ENCODE measurements at places on chromosomes 7 and 10. TPM values are rescaled to one million over a fixed set of nuclear protein-coding genes. Genes with fewer than 3 reads are reported as not detected.

GRCh38 chr7:91690541-91691070 lies 189.9 kb downstream of the MTERF1 start:
- DNase-seq, result no peak

GRCh38 chr10:14478604-14479003 lies 147.9 kb upstream of the FRMD4A start:
- DNase-seq, result peak; percentile 72

DNA sequence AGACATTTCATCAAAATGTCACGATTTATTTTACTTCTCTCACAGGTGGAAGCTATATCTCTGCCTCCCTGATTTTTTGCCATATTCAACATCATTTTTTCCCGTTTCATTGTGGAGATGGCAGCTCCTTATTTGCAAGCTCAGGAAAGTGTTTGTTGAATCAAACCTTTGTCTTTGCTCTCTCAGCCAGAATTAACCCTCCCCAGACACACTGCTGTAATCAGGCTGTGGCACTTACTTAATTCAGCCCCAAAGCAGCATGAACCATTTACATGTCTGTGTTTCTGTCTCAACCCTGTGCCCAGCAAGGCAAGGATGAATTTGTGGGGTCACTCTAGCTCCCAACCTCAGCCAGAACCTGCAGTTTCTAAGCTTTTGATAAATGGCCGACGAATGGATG lies 397.2 kb downstream of the TCERG1L start:
- DNase-seq, result no peak

The SSC4D gene
- total RNA-seq, result not detected

The CBX3 gene
- 85.8 TPM for total RNA-seq

DNA sequence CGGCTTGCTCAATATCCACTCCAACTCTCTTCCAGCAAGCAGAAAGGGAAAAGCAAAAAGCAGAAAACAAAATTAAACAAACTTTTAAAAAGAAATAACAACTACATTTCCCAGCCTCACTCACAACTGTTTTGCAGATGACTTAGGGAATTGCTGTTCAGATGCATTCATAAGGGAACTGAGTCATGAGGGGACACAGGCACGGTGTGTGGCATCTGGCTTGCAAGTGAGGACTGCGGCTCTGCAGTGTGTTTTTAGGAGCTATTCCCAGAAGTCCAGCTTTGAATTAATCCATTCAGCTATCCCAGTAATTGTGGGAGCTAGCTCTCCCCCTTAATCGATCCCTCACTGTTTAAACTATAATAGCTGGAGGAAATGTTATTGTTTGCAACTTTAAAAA lies 30.3 kb downstream of the PTN start:
- no peak for DNase-seq

DNA sequence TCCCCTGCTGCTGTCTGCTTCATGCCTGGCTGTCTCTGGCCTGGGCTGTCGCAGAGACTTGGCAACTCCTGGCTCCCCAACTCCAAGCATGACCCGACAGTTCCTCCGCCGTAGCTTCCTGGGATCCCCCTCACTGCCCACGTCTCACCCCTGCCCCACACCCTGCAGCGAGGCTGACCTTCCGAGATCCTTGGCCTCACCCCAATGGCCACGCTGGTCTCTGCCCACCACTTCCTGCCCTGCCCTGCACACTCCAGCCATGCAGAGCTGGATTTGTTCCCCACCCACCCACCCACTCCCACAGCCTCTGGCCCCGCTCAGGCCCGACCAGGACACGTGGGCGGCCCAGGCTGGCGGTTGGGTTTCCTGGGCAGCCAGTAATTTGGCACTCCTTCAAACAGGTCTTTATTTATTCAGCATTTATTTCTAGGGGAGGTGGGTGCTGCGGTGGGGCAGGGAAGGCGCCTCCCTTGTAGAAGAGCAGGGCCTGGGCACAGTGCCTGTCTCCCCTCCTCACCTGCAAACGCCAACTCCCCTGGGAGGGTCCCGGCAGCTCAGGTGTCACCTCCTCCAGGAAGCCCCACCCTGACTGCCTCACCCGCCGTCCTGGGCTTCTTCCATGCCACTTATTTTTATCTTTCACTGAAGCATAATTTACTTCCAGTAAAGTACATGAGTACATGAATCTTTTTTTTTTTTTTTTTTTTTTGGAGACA lies 25.5 kb downstream of the GTF2IRD1 start:
- peak; percentile 28 for DNase-seq

DNA sequence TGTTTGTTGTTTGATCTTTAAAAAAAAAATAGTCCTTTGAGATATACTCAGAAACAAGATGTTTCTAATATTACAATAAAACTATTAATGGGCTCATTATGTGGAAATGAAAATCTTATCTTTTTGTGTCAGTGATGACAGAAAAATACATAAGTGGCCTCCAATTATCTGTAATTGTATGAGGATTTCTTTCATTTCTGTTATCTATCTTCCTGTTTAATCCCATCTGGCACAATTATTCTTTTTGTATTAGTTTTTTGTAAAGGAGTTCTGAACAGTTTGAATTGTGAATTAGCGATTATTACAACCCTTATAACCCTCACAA lies 270.8 kb downstream of the BBS9 start:
- no peak for DNase-seq

- DNase-seq, result no peak
These were observed 81.6 kb upstream of the INSYN2A start for GRCh38 chr10:127278001-127278400.

DNA sequence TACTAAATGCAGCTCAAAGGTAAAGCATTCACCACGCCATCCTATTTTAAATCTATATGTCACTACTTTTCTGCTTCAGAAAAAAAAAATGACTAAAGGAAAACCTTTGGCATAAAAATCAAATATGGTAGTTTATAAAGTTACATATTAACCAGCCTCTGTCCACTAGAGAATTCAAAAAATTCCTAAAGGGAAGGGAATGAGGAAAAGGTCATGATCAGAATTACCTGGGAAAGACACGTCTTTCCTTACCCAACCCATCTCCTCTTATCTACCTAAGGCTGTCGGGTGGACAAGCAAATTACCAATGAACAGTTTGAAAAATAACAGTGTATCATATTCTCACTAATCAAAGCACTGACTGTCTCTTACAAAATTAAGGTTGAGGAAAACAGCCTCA lies 100.7 kb upstream of the TMEM106B start:
- no peak for DNase-seq

DNA sequence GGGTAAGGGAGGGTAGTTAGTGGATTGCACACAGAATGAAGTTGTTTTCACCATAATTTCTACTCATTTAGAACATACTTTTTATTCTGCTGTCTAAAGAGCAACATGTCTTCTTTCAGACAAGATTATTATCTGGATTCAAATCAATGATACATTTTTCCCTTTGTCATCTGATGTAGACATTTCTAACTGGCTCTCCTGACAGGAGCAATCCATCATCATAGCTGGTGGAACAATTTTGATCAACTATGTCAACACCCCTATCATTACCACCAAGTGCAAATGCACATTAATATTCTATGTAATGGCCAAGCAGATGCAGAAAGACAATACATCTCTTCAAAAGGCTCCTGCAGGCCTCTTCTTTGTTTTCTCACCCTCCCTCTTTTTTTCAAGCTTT lies 672.9 kb upstream of the LRRTM3 start:
- DNase-seq, result no peak

GRCh38 chr10:66783316-66783715 lies 142.5 kb upstream of the LRRTM3 start:
- no peak for DNase-seq

DNA sequence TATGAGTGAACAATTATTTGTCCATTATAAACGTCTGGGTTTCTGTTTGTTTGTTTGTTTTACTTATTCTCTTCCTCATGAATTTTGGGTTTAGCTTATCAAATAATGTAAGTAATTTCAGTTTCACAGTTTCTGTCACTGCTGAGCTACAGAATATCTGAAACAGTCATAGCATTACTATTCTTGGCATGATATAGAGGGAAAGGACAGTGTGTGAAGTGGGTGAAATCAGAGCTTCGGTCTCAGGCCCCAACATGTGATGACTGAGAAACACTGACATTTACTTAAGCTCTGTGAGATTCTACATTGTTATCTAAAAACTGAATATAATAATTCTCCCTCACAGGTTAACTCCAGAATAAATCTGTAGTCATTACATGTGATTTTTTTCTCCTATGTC lies 8.8 kb upstream of the OR6V1 start:
- no peak for DNase-seq

DNA sequence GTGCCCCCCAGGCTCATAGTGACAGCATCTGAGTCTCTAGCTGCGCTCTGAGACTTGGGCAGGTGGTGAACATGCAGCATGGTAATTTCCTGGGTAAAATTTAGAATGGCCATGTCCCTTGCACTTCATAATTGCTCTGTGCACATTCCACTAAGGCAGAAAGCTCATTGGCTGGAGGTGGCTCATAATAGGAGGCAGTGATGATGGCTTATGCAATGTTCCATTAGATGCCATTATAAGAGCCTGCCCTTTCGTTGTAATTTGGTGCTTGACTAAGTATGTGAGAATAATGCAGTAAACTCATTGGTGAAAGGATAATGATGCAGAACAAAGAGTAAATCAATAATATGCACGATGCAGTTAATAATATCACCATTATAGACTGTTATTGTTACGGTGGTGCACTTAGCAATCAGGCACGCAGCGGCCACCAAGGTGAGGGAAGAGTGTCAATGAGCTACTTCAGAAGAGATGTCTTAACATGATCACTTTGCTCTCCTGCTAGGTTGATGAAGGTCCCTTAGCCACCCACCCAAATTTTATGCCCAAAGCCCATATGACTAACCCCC lies 545.9 kb downstream of the KCNMA1 start:
- no peak for DNase-seq

- DNase-seq, result no peak
These were observed 36.9 kb downstream of the ZPBP start for GRCh38 chr7:50056131-50056530.

DNA sequence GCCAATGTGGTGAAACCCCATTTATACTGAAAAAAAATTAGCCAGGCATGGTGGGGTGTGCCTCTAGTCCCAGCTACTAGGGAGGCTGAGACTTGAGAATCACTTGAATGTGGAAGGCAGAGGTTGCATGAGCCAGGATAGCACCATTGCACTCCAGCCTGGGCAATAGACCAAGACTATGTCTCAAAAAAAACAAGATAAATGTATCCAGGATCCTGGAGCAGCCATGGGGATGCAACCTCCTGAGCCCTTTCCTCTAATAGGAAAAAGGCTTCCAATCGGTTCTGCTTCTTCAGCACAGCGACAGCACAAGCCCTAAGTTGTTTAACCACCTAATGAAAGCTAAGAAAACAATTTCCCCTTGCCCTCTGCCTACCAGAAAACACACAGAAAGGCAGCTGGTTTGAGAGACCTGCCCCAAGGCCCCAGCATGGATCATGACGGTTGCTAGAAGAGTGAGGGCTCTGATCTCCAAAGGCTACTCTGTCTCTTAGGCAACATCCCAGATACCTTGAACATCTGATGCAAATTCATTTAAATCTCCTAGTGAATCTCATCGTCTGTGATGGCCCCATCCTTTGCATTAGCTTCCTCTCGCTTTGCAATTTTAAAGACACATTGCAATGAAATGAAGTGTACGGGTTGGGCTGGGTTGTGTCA lies 220.8 kb downstream of the ARHGAP21 start:
- DNase-seq, result no peak

The IFIT5 gene
- 22.2 TPM for total RNA-seq

- DNase-seq, result no peak
These were observed 14.0 kb downstream of the RALA start for GRCh38 chr7:39637400-39637799.

DNA sequence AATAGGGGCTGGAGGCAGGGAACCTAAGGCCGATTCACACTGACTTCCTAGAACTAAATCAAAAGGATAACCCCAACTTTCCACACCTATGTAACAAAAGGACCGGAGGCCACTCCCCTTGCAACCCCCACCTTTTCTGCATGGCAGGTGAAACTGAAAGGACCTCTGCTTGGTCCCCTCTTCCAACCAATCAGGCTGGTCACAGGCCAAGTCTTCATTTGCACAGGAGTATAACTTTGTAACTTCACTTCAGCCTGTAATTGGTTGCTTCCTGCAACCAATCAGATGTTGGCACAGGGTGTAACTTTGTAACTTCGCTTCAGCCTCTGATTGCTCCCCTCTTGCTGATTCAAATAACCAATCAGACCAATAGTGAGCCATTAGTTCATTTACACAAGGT lies 190.0 kb downstream of the FAM107B start:
- no peak for DNase-seq

- no peak for DNase-seq
These were observed 38.7 kb downstream of the RAB18 start for GRCh38 chr10:27542812-27543211.

The JCAD gene
- total RNA-seq, result 47.6 TPM

DNA sequence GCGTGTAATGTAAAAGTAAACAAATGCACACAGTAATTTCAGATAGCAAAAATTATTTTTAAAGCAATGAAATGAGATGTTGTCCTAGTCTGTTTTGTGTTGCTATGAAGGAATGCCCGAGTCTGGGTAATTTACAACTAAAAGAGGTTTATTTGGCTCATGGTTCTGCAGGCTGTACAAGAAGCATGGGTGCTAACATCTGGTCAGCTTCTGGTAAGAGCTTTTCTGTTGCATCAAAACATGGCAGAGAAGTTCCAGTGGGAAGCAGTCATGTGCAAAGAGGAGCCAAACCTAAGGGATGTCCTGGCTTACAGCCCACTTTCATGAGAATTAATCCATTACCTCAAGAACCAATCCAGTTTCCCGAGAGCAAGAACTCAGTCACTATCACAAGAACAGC lies 62.9 kb upstream of the MNX1 start:
- no peak for DNase-seq

All from tibial nerve (tissue), 4 donors.